ENCODE measurements at places on chromosomes 2 and 18.

- no peak for DNase-seq
Measured at GRCh38 chr18:71371951-71372605, 1083.2 kb downstream of the SOCS6 start.

DNA sequence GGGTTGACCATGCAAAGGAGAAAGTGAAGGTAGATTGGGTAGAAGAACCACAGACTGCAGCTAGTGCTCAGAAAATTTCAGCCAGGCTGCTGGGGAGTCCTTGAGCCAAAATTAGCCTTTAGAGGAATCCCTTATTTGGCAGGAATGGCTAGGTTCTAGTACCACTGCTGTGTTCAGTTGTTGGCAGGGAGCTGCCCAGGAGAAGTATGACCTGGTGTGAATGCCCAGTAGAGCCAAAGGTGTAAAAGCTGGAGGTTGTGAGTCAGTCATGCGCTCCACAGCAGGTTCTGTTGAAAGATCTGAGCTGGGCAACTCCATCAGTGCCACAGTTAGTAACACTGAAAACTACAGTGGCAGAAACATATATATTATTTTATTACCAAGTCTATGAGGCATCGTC lies 36.4 kb upstream of the TBR1 start:
- no peak for DNase-seq

- no peak for DNase-seq
Measured at GRCh38 chr2:123839326-123839725, 185.8 kb upstream of the CNTNAP5 start.

DNA sequence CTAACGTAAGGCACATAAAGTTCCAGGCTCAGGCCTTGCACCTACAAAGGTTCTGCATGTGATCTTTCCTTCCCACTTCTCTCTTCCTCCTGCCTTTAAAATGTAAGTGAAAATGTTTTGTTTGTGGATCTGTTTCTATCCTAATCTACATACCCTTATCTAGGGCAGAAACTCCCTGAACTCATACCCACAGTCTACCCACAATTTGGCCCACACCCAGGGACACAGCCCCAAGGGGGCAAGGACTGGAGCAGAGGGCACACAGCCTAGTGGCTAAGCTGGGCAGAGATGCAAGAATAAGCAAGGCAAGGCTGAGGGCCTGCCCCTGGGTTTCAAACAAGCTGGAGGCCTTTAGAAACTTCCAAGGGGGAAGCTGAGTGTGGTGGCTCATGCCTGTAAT lies 71.0 kb downstream of the HS1BP3 start:
- DNase-seq, result no peak

DNA sequence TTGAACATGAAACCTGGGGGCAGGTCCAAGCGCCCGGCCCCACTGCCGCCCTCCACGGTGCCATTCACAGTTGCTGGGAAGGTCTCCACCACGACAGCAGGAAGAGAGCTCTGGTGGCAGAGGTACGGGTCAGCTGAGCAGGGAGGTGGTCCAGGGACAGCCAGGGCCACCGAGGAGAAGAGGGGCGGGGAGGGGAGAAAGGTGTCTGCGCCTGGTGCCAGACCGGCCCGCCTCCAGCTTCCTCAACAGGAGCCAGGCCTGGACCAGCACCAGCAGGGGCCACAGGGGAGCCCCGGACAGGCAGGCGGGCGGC lies 56.2 kb downstream of the BIN1 start:
- DNase-seq, result no peak

- DNase-seq, result peak; percentile 13
Measured at GRCh38 chr2:141911485-141912066, 219.2 kb downstream of the LRP1B start.

- no peak for DNase-seq
Measured at GRCh38 chr18:76353046-76353445, 142.0 kb downstream of the ZNF516 start.

GRCh38 chr2:120423167-120423943 lies 77.4 kb downstream of the INHBB start:
- no peak for DNase-seq

DNA sequence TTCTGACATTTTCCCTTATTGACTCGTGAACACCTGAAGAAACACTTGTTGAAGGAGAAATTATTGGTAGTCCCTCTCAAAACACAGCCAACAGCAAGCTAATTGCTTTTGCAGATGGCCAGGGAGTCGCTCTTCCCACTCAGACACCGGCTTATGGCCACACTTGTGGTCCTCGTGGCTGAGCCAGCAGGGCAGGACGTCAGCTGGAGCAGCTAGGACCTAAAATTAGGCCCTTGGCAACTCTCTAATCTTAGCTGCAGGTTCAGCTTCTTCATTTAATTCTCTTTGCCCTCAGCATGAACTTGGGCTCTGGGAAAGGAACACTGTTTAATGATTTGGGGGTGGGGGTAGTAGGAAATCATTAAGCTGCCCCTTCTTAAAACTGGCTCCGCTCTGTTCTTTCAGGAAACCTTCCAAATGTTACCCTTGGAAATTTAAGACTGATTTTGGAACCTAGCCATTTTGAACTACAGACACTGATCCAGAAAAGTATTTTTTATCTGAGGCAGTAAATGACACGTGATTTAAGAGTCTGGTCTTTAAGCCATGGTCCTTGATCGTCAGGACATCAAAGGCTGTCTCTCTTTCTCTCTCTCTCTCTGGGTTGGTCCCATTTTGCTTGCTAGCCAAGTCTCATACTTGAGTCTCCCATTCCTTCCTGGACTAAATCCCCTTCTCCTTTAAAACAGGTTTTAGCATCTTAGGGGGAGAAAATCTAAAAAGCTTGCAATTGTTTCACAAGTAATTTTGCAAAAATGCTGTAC lies 77.5 kb downstream of the CDK15 start:
- DNase-seq, result no peak

- no peak for DNase-seq
Measured at GRCh38 chr2:158102446-158102845, 770 bp downstream of the UPP2 start.

DNA sequence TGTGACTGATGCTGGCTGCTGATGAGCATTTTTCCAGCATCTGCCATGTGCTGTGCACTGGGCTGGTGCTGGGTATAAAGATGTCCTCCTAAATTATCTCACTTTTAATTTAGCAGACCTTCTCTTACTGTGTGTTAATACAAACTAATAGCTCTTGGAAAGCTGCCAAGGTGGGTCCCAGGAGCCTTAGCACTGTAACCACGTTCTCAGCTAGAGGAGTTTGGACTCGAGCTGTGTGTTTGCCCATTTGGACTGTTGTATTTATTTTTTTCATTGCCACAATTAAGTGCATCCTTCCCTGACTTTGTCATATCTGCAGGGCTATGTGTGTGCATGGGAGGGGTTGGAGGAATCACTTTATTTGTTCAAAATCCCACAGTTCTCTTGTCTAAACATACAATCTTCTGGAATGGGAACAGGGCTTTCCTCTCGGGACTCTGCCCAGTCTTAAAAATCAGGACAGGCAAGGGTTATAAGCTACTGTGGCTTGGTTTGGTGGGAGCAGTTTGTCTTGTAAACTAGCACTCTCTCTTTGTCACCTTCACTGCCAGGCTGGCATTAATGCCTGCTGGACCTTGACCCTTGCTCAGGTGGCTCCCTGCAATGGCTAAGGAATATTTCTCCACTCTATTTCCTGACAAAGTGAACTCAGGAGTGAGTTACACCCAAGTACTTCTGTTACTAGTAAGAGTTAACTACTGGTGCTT lies 129.7 kb upstream of the MGAT5 start:
- peak; percentile 62 for DNase-seq

DNA sequence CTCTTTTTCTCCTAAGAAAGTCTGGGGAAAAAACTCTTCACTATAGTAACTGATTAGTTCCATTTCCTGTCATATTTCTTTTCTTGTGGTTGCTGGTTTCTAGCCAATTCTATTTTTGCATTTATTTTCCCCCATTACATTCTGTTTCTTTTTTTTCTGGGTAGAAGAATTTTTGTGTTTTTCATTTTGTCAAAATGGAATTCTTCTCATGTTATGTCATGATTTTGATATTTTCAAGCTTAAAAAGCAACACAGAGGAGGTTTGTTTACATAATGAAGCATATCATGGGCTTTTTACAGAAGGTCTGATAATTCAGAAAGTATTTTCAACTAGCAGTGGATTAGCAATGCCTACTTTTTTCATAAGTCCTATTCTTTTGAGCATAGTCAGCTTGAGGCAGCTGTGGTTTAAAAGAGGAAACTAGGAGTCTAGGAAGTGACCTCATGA lies 102.0 kb downstream of the MAP2 start:
- no peak for DNase-seq
